ENCODE measurements at places on chromosomes 4 and X.

- no peak for DNase-seq
Observed at GRCh38 chr4:89175611-89176010, 64.3 kb downstream of the TIGD2 start.

- DNase-seq, result no peak
Observed at GRCh38 chrX:21691512-21692018, 33.4 kb upstream of the KLHL34 start.

DNA sequence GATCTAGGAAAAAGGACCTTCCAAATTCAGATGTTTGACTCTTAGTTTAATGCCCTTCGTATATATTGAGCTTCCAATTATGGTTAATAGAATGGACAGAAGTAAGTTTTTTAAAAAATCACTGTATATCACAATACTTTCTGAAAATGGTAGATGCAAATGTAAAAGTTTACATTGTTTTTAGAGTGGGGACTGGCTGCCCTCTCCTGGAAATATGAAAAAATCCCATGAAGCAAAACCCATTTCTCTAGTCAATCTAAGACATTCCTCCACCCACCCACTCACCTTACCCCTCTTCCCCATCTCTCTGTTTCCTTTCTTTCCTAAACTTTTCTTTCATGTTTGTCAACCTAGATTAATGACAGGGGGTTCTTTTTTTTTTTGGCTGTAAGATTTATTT lies 134.5 kb downstream of the ARHGAP6 start:
- no peak for DNase-seq

- no peak for DNase-seq
Observed at GRCh38 chr4:111943796-111944203, 201.5 kb upstream of the FAM241A start.

DNA sequence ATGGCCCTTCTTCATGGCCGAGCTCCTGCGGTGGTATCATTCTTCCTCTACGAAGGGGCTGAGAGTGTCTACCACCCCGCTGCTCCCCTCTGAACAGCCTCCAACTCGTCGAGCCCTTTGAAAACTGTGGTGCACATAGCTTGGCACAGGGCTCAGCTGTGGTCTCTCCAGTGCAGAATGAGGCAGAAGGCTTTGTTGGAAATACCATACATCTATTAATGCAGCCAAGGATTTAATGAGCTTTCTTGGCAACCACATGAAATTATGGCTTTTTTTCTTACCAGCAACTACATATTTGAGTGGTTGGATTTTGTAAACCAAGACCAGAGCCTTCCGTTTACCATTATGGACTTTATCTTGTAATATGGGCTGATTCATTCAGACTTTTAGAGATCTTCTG lies 61.7 kb upstream of the CBR4 start:
- no peak for DNase-seq

DNA sequence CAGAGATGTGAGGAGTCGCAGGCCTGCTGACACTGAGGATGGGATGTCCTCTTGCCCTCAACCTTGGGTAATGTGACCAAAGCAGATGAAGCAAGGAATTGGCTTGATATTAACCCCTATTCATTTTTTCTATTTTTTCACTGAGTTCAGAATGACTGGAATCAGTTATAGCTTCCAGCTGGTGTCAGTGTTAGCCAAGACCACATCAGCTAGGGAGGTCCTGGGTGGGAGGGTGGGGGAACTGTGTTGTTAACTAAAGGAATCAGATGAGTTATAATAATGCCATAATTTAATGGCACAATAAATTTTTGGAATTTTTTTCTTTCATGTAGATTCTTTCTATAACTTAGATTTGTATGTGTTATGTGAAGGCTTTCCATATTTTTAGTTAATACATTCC lies 91.9 kb downstream of the EGF start:
- DNase-seq, result no peak

- no peak for DNase-seq
Observed at GRCh38 chr4:158443731-158444130, 78.0 kb upstream of the RXFP1 start.

GRCh38 chr4:24070117-24070516 lies 180.3 kb upstream of the PPARGC1A start:
- DNase-seq, result no peak

DNA sequence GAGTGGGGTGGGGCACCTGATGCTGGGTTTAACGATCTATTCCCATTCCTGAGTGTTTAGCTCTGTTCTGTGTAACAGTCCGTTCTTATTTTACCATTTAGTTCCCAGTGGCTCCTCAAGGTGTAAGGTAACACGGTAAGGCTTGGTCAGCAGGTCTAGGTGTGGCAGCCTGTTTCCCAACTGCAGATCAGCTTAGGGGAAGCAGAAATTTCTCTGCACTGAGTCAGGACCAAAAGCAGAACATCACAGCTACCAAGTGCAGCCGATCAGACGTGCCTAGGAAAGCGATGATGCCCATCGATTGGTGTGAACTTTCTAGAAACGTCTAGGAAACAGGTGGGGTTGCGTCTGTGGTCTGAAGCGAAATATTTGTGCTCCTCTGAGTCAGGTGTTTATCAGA lies 240.1 kb downstream of the STIM2 start:
- no peak for DNase-seq

- DNase-seq, result no peak
Observed at GRCh38 chr4:2393353-2394270, 24.8 kb downstream of the ZFYVE28 start.

GRCh38 chr4:16043642-16044498 lies 40.0 kb downstream of the PROM1 start:
- no peak for DNase-seq

GRCh38 chr4:61070269-61070668 lies 129.9 kb upstream of the ADGRL3 start:
- no peak for DNase-seq

DNA sequence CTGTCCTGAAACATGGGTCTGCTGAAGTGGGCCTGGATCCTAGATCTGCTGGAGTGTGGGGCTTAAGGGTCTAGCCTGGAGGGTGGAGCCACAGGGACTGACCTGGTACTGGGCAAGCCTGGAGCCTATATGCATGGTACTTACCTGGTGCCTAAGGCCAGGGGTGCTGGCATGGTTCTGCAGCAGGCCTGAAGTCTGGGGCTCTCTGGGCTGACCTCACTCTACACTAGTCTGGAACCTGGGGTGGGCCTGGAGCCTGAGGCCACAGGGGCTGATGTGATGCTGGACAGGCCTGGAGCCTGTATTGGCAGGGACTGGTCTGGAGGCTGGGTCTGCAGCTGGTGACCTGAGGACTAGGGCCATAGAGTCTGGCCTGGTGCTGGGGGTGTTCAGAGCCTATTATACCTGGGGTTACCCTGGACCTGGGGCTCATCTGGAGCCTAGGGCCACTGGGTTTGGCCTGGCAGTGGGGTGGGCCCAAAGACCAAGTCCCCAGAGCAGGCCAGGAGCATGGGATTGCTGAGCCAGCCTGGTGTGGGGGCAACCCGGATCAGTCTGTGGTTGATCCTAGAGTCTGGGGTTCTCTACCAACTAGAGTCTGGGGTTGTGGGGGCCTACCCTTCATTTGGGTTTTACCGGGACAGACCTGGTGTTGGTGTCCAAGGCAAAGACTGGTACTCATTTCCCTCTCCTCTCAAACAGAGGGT lies 179.6 kb downstream of the SLC4A4 start:
- no peak for DNase-seq

DNA sequence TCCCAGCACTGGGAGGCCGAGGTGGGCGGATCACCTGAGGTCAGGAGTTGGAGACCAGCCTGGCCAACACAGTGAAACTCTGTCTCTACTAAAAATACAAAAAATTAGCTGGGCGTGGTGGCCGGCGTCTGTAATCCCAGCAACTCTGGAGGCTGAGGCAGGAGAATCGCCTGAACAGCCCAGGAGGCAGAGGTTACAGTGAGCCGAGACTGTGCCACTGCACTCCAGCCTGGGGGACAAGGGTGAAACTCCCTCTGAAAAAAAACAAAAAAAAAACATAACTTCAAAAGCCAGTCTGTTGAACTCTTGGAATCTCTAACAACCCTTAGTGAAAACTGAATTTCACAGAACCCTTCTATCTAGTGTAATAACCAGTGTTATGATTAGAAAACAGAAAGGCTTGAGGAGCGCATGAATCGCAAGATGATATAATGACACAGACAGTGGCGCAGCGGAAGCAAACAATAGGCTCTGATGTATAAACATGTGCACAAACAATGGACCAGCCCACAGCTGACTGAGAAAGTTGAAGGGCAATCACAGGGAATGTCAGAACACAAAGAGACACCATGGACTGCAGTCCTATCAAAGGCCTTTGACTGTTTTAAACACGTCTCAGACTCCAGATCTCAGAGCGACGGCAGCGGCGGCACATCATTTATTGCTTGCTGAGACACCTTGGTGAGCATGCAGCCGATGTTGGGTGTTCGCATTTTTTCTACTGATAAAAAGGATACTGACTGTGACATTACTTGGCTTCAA lies 81.6 kb downstream of the NSUN7 start:
- DNase-seq, result no peak

DNA sequence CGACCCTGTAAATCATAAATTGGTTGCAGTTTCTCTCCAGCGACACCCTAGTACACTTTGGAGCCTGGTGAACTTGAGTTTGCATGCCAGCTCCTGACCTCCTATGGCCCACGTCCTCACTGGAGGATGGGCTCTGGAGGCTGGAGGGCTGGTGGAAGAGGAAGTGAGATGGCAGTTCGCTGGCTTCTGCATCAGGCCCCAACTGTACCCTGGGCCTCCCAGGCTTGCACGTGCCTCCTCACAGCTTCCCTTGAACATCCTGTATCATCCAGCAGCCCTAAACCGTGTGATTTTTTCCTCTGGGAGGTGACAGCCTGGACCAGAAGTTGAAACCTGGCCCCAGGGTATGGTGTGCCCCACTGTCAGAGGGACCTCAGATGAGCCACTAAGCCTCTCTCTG lies 78.5 kb downstream of the HTRA3 start:
- DNase-seq, result no peak

DNA sequence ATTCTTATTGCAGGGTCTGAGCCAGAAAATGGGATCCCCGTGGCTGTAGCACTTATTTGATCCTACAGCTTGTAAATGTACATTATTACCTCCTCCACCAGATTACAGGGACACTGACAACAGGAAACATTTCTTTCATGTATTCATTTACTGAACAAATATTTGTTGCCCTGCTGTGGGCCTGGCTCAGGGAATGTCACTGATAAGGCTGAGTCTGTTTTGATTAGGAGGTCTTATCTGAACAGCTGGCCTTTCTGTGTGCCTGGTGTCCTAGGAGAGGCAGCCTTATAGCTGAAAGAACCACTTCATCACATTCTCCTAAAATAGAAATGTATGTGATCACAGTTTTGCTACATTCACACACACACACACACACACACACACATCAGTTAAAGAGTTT lies 45.5 kb upstream of the PROM1 start:
- DNase-seq, result no peak

- DNase-seq, result no peak
Observed at GRCh38 chr4:13470379-13470778, 13.8 kb downstream of the RAB28 start.

DNA sequence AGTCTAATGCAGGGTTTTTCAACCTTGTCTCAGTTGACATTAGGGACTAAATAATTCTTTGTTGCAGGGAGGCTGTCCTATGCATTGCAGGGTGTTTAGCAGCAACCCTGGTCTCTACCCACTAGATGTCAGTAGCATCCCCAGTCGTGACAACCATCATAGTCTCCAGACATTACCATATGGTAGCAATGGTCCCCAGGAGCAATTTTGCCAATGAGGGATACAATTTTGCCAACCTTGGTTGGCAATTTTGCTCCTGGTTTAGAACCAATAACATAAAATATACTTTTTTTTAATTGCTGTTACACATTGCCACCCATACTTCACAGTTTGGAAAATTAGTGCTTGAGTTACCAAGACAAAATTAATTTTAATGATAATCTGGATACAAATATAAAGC lies 6.0 kb downstream of the EREG start:
- DNase-seq, result no peak

DNA sequence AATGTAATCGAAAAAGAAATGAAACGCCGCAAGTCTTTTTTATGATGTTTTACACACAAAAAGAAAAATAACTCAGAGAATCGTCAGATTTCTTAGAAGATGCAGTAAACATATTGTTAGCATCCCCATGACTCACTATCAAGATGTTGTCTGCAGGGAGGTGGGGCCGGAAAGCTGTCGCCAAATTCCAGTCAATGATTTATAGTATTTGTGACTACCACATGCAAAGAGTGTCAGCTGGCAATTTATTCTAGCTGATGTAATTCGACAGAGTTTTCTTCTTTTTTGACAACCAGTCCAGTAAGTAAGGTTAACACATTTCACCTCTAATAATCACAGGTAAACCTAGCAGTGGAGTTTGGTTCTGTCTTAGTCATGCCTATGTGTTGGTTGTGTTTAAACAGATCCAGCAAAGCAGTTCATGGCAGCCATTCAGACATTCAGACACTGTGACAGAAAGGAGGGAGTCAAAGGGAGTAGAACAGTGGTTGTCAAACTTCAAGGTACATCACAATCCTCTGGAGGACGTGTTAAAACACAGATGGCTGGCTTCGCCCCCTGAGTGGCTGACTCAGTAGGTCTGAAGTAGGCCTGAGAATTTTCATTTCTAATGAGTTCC lies 19.8 kb upstream of the PPP1R2C start:
- DNase-seq, result no peak

DNA sequence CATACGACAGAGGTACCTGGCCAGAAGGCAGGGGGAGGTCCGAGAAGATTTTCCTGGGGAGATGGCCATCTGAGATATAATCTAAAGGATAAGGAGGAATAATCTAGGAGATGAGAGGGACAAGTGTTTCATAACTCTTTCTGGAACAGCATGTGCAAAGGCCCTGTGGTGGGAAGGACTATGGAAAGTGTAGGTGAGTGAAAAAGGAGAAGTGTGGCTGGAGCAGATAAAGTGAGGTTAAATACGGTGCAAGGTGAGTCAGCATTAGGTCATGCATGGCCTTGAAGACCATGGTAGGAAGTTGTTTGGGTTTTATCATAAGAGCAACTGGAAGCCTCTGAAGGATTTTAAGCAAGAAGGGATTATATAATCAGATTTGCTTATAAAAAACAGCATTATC lies 34.6 kb upstream of the MTM1 start:
- DNase-seq, result no peak

- peak; percentile 46 for DNase-seq
Observed at GRCh38 chrX:31266203-31267076, 194.6 kb upstream of the FTHL17 start.

DNA sequence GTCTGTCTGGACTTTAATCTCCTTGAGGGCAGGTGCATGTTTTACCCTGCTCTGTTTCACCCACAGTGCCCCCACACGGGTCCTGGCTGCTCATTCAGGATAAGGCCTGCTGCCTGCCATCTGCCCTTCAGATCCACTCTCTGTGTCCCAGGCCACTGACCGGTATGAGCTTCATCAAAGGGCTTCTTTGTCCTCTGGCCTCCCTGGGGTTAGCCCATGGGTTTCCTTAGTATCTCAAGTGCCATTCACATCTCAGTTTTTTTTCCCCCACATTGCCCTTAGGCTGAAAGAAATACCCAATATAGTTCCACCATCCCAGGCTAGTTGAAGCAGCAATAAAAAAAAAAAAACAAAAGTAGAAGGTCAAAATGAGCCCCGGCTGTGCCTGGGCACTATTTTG lies 9.3 kb downstream of the CD99L2 start:
- no peak for DNase-seq

DNA sequence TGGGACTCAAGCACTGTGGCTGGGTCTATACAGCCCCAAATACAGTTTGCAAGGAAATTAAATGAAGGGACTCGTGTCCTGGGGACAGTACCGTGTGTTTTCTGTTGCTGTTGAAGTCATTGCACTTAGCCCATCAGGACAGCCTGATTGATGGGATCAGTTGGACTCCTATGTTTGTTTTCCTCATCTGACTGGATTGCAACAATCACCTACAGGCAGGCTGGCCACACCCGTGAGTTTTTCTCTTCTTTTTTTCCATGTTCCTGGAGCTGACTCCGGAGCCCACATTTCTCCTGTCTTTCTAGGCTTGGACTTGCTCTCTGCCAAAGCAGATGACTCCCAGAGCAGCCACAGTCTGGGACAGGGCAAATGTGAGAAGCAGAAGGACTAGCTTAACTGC lies 38.1 kb downstream of the RTL9 start:
- DNase-seq, result no peak

Measured in activated CD8-positive, alpha-beta memory T cell treated with anti-CD3 and anti-CD28 coated beads, Interleukin-2, amount 50 U/mL, for 48 hours (primary cell).